ENCODE measurements at places on chromosomes 1 and 21.

DNA sequence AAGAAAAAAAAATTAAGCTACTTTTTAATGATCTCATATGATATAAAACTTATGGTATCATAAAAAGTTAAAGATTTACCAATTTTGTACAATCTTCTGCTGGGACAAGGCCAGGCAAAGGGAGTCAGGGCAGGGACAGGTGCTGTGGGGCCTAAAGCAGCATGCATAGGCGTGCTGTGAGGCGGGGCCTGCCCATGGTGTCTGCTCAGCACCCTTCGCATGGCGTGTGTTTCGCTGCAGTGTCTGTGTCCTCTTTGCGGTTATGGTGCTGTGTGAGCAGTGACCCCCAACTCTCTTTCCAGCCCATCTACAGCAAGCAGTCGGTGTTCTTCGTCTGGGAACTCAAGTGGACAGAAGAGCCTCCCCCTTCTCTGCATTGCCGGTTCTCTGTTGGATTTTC lies 13.4 kb upstream of the PWP2 start:
- DNase-seq: no peak

GRCh38 chr1:59596956-59597355 lies 217.8 kb upstream of the HOOK1 start:
- DNase-seq: no peak

GRCh38 chr1:14941864-14942263 lies 211.7 kb upstream of the TMEM51 start:
- DNase-seq: no peak

- no peak for DNase-seq
Measured at GRCh38 chr1:63319046-63320021, 3.0 kb upstream of the FOXD3 start.

DNA sequence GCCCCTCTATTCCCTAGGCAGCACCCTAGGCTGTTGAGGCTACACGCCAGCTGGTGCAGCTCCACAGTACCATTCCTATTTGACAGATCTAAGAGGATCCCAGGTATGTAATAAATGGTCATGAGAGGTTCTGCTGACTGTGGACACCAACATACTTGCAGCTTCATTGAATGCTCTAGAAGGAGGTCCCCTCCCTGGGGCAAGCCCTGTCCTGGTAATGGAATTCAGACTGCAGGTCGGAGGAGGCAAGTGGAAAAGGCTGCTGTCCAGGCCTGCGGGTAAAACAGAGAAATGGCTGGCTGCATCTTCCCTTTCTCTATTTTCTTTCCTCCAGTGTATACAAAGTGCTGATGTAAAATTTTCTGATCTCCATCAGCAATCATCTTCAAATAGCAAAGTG lies 66.1 kb upstream of the ZNF648 start:
- no peak for DNase-seq

DNA sequence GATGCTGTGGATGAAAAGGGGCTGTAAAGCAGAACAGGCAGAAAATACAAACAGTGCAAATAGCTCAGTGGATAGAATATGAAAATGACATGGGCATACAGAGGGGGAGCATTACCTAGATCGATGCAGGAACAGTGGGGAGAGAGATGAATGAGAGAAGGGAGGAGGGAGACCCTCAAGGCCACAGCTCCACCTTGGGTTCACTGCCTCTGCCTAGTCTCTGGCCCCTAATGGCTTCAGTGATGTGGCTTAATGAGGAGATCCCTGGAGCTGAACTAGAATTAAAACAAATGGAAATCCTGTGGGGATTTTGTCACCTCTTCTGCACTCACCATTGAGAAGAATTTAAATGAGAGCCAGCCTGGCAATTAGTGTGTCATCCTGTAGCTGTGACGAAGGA lies 165.0 kb downstream of the TNR start:
- DNase-seq: no peak

- DNase-seq: no peak
Measured at GRCh38 chr1:76381450-76382097, 307.0 kb downstream of the ST6GALNAC3 start.

DNA sequence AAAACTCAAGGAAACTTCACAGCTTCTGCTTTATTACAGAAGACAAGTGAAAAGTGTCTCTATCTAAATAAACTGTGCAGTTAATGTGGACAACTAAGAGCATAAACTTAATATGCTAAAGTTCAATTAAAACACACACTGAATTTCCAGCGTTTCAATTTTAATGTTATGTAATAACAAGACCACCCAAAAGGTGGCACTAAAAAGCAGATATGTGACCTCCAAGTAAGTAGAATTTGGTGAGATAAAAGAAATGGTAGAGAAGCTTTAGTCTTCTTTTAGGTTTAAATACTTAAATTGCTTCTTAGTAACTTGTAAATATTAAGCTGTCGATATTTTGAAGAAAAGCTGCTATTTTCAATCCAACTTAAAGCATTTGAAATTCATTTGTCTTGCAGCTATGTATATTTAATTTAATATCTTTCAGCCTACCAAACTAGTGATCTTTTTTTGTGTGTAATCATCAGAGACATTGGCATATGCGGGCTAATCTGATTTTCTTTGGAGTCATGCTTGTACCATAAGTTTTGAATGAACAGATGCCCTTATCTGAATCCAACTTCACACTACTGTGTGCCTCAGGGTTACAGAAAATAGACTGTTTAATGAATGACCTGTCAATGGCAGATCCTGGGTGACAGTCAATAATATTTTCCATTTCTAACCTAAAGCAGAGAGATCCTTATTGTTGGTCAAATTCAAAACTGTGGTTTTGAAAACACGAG lies 36.5 kb upstream of the ADAMTS1 start:
- no peak for DNase-seq

- DNase-seq: no peak
Measured at GRCh38 chr1:21494196-21494595, 15.0 kb upstream of the ALPL start.

- no peak for DNase-seq
Measured at GRCh38 chr1:230220907-230221306, 153.9 kb downstream of the GALNT2 start.

GRCh38 chr21:41760411-41760810 lies 6.4 kb downstream of the RIPK4 start:
- no peak for DNase-seq

- DNase-seq: no peak
Measured at GRCh38 chr1:174692313-174692712, 244.5 kb downstream of the GPR52 start.

DNA sequence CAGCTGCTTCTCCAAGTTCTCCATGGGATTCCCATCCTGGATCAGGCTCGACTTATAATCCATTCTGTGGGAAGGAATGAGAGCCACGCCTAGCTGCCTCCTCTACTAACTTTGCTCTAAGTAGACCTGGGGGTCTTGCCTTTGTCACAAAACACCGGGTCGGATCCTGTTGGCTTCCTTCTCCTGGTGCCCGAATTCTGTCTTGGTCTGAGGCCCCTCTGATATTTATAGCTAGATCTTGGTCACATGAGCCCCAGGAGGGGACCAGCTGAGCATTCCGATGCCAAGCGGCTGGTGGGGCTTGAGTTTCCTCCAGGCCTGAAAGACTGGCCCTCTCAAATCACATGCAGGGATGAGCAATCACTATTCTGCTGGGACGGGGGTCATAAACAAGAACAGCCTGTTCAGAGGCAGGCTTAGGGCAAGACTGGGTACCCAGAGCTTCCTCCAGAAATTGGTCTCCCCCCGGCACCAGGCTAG lies at the start of gene TRIM63:
Gene TRIM63, minus strand, starts transcription at position 199 of the 480 bp plus-strand sequence. Its CDS starts 136 bp downstream, at position 63.
- no peak for DNase-seq

DNA sequence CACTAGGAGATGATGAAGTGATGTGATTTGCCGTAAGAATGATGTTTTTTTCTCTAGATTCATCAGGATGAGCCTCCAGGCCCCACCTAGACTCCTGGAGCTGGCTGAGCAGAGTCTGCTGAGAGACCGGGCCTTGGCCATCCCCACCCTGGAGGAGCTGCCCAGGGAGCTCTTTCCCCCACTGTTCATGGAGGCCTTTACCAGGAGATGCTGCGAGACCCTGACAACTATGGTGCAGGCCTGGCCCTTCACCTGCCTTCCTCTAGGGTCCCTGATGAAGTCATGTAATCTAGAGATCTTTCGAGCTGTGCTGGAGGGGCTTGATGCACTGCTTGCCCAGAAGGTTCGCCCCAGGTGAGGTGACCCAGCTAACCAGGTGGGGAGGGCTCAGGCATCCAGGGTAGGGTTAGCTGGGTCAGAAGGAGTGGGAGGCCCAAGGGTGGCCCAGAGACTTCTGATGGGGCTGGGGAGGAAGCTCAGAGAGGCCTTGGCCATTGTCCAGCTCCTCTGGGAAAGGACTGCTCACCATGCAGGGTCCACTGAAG lies 1.3 kb downstream of the PRAMEF12 start:
- DNase-seq: no peak

DNA sequence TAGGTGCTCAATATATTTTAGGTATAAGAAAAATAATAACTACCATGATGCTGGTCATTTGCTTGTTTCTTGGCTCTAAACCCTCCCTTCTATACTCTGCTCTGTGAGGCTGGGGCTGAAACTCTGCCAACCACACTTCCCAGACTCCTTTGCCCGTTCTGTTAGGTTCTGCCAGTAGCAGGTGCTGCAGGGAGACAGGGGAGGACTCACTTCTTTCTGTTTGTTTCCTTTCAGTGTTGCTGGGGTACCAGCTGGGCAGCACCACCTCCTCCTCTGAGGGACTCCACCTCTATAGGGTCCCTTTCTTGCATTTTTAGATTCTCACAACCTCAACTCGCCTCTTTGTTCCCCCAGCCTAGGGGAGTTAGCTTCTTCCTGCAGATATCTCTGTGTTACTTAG lies 17.0 kb upstream of the SH2D2A start:
- DNase-seq: no peak

GRCh38 chr1:52907068-52907811 lies 14.3 kb downstream of the ECHDC2 start:
- no peak for DNase-seq

DNA sequence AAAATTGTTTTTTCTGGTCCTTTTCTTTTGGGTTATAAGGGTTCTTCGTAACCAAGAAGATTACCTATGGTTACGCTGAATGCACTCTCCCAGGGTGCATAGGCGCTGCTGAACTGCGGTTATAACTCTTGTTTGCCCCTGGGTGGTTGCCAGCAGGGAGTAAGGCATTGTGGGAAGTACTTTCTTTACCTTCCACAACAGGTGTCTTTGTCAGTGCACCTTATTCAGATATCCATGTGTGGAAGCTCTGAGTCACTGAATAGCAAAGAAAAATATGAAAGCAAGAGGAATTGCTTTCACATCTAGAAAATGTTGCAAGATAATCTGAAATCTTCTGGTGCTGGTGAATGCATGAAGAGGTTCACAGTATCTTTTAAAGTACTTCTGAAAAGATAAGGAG lies 124.4 kb upstream of the CACYBP start:
- peak; percentile 89 for DNase-seq

DNA sequence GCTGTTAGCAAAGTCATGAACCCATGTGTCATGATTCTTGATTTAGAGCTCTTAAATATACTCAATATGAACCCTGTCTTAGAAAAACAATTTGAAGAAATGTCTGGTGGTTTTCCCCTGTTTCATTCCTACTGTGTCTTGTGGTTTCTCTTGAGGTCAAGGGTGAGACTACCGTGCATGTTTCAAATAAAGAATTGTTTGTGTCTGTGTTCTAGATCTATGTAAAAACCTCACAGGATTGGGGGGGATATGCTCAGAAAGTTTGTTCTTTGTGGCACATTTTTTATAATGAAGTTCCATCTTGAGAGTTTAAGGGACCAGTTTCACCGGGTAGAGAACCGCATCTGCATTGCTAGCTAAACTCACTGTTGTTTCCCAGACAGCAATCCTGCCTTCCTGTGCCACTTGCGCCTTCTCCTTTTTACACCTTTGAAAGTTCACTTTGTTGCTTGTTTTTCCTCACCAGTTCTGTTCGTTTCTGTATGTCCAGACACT lies 30.9 kb upstream of the CACYBP start:
- no peak for DNase-seq

DNA sequence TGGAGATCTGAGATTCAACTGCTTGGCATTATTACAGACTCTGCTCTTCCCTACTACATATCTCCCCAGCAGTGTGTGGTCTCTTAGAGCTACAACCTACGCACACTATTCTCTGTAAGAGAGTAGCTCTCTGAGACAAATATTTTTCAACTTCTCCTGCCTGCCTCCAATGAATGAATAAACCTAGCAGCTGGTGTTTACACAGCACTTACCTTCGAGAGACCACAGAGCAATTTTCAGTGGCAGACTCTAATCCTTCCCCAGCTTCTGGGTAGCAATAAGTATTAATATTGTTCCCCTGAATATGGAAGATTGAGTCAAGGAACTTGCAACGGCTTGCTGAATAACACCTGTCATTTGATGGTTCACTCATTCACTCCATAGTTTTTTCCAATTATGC lies 350.9 kb upstream of the SPAG17 start:
- no peak for DNase-seq

- DNase-seq: no peak
Measured at GRCh38 chr21:22657781-22658180, 1659.6 kb downstream of the NCAM2 start.

Measured in NCI-H187 treated with DMSO at 0.1 percent for 48 hours (cell line).